NCI-H1930 (cell line): ENCODE measurements at places on chromosomes 11 and 22.
A peak's percentile ranks its signal among the peaks of the same experiment; 100 is the strongest.

- DNase-seq = no peak
These were observed 7.4 kb downstream of the BMAL1 start for GRCh38 chr11:13284776-13285588.

DNA sequence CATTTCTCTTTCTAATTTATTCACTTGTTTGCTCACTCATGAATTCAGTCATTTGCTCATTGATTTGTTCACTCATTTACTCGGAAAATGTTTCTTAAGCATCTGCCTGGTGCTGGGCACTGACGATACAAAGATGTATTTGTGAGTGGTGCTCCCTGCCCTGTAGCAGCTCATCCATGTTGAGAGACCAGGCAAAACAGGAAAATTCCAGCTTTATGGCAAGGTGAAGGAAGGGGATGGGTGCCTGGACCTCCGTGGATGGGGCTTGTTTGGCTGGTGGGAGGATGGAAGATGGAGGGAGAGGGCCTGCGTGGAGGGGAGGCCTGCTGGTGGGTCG is 53.1 kb downstream of the TBC1D22A start:
- no peak for DNase-seq

DNA sequence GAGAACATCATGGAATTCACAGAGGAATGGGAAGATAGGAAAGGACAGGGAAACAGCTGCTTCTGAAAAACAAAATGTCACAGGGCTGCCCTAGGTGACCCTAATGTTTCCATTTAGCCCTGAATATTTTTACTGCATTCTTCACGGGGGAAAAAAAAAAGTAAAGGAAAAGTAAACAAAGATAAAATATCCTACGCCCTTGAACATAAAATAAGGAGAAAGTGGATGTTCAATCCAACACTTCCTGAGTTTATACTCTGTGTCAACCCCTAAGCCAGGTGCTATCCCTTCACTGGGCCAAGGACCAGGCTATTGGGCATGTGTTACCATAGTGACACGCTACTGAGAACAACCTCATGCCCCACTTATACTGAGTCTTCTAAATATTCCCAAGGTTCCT is 84.7 kb downstream of the FAM76B start:
- no peak for DNase-seq

- DNase-seq = no peak
These were observed 1408.4 kb upstream of the TENM4 start for GRCh38 chr11:80849253-80849652.

GRCh38 chr11:93234602-93235207 is 36.9 kb upstream of the SLC36A4 start:
- DNase-seq = peak; percentile 76

- DNase-seq = no peak
These were observed 60.2 kb upstream of the LYVE1 start for GRCh38 chr11:10628508-10629236.

DNA sequence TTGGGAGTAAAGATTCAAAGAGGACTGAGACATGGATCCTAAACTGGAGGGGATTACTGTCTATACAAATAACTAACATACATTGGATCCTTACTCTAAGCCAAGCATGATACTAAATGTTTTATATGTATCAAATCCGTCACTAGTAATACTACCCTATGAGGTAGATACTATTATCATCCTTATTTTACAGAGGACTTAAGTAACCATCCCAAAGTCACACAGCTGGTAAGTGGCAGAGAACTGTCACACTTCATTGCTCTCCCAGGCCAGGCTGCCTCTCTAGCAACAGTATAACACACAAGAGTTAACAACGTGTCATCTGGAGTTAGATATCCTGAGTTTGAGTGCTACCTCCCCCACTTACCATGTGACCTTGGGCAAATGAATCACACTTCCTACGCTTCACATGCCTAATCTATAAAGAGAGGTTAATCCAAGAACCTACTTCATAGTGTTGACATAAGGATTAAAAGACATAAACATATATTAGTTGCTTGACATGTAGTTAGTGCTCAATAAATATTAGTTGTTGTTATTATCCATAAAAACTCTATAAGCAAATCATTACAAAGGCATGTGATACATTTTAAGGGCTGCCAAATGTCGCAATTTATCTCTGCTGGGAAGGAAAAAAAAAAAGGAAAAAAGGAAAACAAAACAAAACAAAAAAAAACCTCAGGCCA is 33.8 kb upstream of the SPON1 start:
- DNase-seq = no peak

DNA sequence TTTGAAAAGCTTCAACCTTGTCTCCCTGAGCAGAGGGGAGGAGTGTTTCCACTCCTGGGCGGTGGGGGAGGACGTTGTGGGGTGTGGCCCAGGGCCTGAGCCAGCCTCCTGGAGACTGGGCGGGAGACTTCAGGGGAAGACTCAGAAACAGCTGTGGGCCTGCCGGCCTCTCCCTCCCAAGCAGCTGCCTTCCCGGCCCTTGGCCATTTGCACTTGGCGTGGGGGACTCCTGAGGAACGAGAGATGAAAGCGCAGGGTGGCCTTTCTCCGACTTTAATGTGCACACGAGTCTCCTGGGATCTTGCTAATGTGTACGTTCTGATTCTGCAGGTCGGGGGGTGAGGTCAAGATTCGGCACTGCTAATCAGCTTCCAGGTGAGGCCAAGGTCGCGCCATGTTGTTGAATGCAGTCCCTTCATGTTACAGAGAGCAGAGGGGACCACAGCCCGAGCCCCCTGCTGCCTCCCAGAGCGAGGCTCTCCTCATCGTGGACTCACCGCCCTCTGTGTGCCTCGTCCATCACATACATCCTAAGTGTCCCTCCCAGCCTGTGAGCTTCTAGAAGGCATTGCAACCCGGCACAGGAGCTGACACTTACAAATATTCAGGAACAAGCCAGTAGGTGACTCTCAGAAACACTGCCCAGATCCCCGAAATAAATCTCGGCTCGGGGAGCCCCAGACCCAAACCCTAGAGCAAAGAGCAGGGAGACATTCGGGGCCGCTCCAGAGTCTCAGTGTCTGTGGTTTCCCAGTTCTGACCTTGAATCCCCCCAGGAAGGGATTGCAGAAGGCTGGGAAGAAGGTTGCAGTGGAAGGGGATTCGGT is 7.7 kb downstream of the LIF start:
- no peak for DNase-seq

DNA sequence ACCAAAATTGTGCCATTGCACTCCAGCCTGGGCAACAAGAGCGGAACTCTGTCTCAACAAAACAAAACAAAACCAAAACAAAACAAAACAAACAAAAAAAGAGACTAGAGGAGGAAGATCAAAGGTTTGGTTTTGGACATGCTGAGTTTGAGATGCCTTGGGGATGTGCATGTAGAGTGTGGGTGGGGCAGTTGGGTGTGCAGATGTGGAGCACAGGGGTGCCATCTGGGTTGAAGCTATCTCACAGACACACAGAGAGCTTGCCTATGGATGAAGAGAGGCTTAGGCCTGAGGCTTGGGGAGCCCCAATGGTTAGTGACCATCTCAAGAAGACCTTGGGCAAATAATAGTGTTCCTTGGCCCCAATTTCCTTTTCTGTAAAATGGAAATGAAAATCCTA is 45.8 kb upstream of the EIF3D start:
- no peak for DNase-seq

GRCh38 chr11:20621679-20622078 is 22.3 kb downstream of the SLC6A5 start:
- DNase-seq = no peak

DNA sequence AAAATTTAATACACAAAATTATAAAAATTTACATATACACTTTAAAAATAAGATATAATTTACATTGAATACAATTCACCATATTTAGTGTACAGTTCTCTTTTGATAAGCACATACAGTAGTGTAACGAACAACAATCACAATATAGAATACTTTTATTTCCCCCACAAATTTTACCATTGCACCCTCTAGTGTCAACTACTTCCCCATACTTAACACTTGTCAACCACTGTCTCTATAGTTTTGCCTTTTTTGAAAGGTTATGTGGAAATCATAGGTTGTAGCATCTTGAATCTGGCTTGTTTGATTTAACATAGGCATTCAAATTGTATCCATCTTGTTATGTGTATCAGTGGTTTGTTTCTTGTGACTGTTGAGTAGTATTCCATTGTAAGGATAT is 21.3 kb upstream of the PANX1 start:
- DNase-seq = no peak

- DNase-seq = no peak
These were observed 13.5 kb downstream of the SGSM3 start for GRCh38 chr22:40383905-40384304.

DNA sequence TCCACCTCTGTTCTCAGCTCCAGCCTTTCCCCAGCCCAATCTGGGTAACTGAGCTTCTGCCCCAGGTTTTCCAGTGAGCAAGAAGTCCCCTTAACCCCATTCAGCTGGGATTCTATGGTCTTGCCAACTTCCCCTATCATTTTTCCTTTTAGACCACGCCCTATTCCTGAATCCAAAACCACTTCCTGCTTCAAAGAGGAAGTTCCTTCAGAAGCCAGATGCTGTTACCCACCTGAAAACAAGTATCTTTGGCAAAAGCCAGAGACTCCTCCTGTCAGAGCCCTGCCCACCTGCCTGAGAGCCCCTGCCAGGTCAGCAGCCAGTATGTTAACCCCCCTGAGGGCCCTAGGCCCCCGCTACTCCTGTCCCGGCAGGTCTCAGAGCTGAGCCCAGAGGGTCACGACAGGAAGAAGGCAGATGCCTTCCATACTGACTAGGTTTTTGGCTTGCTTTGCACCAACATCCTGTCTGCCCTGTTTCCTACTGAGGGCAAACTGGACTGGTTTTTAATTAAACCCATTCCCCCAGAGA is 20.3 kb upstream of the MICAL2 start:
- no peak for DNase-seq
